ENCODE measurements at places on chromosomes 12 and 14.

- DNase-seq = no peak
Observed at GRCh38 chr12:89960607-89961394, 252.2 kb upstream of the ATP2B1 start.

GRCh38 chr12:29212682-29213403 lies 63.8 kb downstream of the FAR2 start:
- DNase-seq = no peak

DNA sequence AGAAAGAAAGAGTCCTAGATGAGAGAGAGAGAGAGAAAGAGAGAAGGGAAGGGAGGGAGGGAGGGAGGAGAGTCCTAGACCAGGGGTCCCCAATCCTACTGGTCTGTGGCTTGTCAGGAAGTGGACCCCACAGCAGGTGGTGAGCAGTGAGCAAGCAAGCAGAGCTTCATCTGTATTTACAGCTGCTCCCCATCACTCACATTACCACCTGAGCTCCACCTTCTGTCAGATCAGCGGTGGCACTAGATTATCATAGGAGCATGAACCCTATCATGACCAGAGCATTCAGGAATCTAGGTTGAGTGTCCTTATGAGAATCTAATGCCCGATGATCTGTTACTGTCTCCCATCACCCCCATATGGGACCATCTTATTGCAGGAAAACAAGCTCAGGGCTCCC lies 39.2 kb upstream of the AMN1 start:
- DNase-seq = no peak

GRCh38 chr14:61179796-61180398 lies 101.2 kb downstream of the TMEM30B start:
- no peak for DNase-seq

DNA sequence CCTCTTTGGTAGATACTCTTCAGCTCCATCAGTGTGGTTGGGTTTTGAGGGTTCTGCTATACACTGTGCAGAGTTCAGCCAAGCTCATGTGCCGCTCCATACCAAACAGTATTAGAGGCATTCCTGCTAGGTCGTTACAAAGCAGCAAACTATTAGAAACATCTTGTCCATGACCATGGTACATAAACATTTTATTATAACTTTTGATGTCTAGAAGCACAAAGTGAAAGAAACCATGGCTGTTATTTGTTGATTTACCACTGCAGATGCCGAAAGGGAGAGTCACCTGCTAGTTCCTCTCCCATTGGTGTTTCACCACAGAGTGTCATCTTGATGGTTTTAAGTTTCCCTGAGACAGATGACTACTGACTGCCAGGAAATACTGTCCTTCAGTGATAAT lies 242.0 kb downstream of the ADAMTS20 start:
- DNase-seq = no peak

DNA sequence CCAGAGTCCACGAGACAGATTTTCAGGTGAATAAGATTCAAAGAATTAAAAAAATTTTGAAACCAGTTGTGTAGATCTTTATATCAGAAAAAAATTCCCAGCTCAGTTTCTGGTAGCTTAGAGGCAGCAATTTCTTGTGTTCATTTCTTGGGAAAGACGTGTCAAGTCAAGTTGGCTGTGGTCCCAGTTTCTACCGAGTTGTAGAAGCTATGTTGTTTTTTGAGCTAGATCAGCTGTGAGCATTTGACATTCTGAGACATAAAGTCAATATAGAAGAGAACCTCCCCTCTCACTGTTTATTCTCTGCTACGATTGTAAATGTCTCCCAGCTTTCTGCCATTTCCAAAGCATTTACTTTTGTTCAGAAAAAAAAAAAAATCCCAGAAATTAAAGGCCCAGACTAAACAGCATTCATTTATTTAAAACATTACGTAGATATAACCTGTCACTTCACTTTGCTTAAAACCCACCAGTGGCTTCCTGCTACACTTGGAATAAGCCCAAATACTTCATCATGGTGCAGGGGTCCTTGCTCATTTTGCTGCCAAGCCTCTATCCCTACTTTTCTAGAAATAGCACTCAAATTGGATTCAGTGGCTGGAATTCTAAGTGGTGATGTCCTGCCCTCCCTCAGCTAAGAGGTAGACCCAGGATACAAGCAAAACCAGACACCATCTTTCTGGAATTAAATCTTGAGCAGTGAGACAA lies 20.6 kb upstream of the PYGL start:
- peak; percentile 48 for DNase-seq

- DNase-seq = no peak
Observed at GRCh38 chr14:64643709-64644108, 60.5 kb upstream of the PLEKHG3 start.

DNA sequence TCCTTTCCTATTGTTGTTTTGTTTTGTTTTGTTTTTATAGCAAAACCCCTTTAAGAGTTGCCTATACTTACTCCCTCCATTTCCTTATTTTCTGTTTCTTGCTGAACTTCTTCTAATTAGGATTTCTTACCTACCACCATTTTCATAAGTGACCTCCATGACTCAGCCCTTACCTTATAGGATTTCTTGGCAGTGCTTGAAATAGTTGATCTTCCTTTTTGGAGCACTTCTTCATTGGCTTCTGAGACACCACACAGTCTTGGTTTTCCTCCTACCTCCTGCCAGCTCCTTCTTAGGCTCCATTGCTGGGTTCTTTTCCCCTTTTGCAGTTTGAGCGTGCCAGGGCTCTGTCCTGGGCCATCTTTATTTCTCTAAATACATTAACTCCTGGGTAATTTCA lies 23.4 kb upstream of the EID3 start:
- DNase-seq = no peak

- DNase-seq = no peak
Observed at GRCh38 chr12:71731439-71732356, 23.0 kb upstream of the RAB21 start.

GRCh38 chr12:78645956-78646355 lies 218.6 kb upstream of the SYT1 start:
- DNase-seq = no peak

- no peak for DNase-seq
Observed at GRCh38 chr12:69099201-69099837, 140.1 kb upstream of the CPSF6 start.

- DNase-seq = no peak
Observed at GRCh38 chr12:124876171-124876570, 12.5 kb upstream of the SCARB1 start.
